ENCODE measurements at places on chromosomes 2 and 18.
A peak's percentile ranks its signal among the peaks of the same experiment; 100 is the strongest.

GRCh38 chr18:73737990-73738389, 409.6 kb downstream of the FBXO15 start:
- DNase-seq, result no peak

GRCh38 chr18:31512203-31512764, 14.3 kb downstream of the DSG2 start:
- no peak for DNase-seq

DNA sequence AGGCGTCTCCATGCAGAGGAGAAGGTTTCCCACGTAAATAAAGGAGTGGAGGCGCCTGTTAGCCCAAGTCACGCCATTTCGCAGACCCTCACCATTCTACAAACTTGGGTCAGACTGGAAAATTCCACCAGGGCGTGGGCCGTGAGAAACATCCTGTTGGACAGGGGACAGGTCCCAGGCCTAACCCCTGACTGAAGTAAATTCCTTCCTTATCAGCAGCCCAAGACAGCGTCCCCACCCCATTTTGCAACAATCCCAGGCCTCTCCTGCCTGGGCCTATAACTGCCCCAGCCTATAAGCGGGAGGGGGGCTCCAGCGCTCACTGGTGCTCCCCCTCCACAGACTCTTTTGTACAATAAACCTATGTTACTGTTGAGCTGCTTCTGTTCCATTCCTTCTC, 57.3 kb upstream of the CBLN2 start:
- no peak for DNase-seq

DNA sequence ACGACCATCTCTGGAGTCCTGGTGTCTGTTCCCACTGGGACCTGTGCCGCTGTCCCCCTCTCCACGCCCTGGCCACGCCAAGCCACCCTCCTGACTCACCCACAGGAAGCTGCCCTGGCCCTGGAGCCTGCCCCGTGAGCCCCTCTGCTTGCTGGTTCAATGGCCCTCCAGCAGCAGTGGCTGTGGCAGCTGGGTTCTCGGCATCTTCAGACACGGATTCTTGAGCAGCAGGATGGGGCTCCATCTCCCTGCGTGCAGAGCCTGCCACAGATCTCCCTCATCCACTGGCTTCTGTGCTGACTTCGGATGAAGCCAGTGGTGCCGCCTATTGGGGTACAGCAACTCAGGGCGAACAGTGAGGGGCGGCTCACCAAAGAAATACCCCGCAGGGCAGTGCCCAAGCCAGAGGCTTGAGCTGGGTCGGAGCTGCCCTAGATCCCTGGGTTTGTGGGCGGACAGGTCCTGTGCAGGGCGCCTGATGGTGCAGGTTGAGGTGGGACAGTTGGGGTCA, 14.0 kb downstream of the CAPN10 start:
- DNase-seq, result no peak

DNA sequence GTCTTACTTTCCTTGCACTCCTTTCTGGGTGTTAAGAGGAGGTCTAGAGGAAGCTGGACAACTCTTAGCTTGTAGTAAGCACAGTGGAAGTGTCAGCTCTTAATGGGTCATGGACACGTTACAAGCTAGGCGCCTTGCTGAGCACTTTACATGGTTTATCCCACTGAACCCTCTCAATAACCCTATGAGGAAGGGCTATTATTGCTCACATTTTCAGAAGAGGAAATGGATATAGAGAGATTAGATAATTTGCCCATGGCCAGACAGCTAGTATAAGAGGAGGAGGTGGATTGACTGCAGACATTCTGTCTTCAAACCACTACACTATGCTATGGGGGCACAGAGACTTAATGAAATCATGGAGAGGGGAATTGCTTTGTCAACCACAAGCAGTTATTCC, 8.3 kb upstream of the IL1RN start:
- DNase-seq, result no peak

GRCh38 chr2:147854557-147855134, 9.8 kb downstream of the ACVR2A start:
- DNase-seq, result no peak

DNA sequence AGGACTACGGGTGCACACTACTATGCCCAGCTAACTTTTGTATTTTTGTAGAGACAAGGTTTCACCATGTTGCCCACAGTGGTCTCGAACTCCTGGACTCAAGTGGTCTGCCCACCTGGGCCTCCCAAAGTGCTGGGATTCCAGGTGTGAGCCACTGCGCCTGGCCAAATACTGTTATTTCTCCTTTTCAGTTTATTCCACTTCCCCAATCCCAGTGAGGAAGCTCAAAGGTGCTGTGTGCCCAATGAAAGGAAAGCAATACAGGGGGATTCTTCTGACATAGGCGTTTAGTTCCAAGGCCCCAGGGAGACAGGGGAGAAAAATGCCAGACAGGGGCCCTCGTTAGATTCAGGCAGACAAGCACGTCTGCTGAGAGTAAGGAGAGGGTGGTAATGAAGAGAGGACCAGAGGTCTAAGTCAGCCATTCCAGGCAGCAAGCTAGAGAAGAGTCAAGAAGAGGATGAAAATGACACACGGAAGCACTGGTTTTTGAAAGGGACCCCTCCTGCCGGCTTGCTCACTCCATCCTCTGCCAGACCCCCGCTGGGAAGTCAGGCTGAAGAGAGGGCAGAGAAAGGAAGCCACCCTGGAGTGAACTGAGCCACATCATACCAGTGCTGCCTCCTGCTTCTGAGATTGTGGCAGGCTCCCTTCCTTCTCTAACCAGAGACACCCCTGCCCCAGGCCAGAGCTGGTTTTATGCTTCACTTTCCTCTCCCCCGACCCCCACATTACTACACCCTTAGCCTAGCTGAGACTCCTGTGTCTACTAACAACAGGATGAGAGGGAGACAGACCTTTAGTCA, 6.7 kb downstream of the INO80C start:
- no peak for DNase-seq

DNA sequence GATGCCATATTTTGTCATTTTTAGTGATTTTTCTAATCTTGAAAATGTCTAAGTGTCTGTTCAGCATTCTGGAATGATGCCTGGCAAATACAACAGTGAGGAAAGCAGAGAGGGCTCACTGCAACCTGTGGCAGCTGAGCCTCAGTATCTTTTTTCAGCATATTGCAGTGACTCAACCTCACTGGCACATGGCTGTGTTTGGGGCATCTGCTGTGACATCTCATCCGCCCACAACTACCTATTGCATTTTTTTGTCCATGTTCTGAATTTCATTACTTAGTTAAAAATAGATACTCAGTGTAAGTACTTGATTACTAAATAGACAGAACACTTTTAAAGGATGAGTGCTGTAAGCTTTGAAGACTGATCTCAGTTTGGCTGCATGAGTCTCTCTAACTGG, 10.7 kb downstream of the BABAM2 start:
- DNase-seq, result no peak

GRCh38 chr18:33034945-33035344, 262.1 kb upstream of the KLHL14 start:
- DNase-seq, result no peak

DNA sequence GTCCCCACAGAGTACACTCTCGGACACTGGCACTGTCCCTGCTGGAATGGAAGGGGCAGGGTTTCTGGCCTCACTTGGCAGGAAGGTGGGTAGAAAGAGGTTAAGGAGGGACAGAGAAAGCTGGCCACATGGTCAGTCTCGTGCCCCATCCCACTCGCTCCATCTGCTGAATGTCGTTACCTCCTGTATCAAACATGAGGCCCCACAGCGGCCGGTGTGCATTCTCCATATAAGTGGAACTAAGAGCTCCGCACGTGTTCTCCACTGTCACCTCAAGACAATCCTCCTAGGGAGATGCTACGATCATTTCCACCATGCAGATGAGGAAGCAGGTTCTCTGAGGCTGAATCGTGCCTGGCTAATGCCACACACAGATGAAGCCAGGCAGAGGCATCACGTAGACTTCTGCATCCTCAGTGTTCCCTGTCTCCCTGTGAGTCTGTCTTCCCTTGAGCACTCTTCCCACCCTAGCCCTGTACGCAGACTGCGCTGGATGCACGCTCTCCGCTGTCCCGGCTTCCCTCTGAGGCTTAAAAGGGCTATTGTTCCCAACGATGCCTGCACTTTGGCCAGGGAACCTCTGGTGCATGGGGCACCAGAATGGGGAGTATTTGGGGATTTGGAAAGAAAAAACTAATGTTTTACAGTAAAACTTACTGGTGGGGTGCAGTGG, 35.1 kb downstream of the MAL start:
- DNase-seq, result no peak

DNA sequence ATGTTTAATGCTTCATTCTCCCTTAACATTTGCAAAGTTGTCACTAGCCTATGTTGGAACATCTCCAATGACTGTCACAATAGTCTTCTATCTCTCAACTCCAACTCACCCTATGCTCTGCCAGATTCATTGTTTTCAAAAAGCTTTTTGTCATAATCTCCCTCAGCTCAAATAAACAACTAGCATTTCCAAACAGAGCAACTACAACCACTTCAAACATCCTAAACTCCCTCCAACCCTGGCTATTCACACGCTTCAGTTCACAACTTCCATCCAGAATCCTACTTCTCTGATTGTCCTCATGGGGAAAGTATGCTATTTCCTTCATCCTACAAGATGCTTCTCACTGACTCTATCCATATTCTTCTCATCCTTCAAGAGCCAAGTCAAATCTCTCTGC, 139.2 kb upstream of the VRK2 start:
- no peak for DNase-seq

DNA sequence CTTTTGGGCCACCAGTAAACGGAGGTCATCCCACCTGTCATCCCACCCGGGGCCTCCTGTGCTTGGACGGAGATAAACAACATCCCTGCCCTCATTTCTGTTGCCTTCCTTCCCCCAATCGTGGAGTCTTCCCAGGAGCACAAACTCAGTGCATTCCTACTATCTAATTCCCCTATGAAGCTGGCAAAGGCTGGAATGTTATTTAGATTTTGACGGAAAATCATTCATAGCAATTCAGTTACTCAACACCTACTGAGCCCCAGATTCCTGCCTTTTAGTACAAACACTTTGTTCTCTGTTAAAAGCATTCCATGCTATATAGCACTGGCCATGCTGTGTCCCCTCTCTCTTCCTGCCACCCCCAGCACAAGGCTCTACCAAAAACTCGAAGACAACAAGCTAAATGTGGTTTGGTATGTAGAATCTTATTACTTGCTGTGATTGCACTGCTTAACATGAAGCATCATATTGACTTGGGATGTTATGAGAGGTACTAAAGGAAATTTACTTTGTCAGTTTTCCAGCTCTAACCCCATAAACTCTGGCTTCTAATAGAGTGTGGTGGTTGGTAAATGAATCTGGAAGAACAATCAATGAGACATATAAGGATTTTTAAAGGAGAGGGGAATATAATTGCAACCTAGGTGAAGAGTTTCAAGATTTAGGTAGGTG, 32.3 kb upstream of the IMPA2 start:
- no peak for DNase-seq

DNA sequence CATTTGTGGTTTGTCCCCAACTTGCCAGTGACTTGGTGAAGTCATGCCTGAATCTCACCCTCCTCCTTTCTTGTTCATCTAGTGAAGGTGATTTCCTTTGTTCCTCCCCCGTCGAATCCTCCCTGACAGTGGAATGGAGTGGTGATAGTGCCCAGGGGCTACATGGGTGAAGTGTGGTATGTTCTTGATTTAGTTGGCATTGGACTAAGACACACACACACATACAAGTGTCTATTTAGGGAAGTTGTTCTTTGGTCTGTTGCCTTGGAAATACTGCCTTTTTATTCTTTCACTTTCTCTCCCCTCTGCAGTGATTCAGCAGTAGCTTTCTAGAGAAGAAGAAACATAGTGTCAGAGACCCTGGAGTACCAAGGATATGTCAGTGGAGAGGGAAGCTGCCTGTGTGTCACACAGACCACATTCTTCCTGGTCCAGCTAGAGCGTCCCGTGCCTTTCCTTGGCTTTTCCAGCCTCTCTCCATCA, 10.9 kb downstream of the INPP4A start:
- peak; percentile 13 for DNase-seq

- DNase-seq, result no peak
Measured at GRCh38 chr18:40075616-40076015, 1879.4 kb upstream of the PIK3C3 start.

DNA sequence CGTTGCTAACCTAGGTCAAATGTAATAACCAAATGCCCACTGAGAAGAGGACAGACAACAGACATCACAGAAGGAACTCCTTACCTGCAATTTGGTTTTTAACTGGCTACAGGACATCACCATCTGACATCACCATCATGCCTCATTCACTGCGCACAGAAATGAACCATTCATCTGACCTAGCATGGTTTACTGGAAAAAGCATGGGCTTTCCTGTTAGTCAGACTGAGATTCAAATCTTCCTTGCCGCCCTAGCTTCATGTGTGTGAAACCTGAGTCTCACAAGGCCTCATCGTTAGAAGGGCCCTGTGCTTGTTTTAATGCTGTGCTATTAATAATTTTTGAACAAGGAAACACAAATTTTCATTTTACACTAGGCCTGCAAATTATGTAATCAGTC, 1.1 kb upstream of the HIBCH start:
- DNase-seq, result no peak

DNA sequence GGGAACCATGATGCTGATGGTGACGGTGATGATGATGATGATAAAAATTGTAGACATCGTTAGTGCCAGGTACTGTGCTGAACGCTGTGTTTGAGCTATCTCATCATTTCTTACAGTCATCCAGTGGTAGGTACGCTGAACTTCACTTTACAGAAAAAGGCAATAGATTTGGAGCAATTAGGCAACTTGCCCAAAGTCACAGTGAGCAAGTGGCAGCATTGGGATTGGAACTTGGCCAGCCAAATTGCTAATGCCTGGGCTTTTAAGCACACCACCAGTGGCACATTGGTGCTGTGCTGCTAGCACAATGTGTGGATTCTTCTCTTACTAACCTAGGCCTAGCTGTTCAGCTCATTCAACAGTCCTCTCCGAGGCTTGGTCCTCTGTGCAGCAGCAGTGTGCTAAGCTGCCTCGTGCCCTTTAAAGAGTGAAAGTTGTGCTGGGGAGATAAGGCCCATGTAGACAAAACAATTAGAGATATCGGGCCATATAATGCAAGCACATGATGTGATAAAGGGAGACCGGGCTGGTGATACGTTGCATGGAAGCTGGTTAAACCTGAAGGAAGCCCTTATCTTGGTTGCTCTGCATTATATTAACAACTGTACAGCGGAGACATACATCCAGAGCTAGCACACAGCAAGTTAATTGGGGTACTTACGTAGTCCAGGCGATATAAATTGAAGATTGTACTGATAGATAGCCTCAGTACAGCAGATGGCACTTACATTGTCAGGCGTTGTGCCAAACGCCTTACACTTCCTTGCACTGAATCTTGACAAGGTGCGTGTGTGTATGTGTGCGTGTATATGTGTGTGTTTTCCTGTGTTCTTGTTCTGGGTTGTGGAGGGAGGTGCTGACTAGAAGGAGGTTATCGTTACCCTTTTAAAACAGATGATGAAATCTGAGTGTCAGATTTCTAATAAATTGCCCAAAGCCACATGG, 28.4 kb downstream of the HK2 start:
- DNase-seq, result no peak

GRCh38 chr18:62284637-62285036, 40.5 kb upstream of the TNFRSF11A start:
- DNase-seq, result no peak

- no peak for DNase-seq
Measured at GRCh38 chr2:61220768-61221167, 58.8 kb downstream of the C2orf74 start.

- DNase-seq, result no peak
Measured at GRCh38 chr18:4636967-4637366, 181.9 kb upstream of the DLGAP1 start.

GRCh38 chr2:126836761-126837679, 61.7 kb upstream of the TEX51 start:
- DNase-seq, result no peak

- DNase-seq, result no peak
Measured at GRCh38 chr18:12924616-12925015, 23.2 kb upstream of the SEH1L start.

- no peak for DNase-seq
Measured at GRCh38 chr2:224937887-224938286, 104.4 kb downstream of the DOCK10 start.

GRCh38 chr18:32358529-32358928, 112.2 kb downstream of the GAREM1 start:
- DNase-seq, result no peak
